Activated T-cell treated with anti-CD3 and anti-CD28 coated beads, Interleukin-2, amount 50 U/mL, for 72 hours (primary cell): ENCODE measurements at places on chromosomes 11 and 22. TPM values are rescaled to one million over a fixed set of nuclear protein-coding genes. Genes with fewer than 3 reads are reported as not detected.

DNA sequence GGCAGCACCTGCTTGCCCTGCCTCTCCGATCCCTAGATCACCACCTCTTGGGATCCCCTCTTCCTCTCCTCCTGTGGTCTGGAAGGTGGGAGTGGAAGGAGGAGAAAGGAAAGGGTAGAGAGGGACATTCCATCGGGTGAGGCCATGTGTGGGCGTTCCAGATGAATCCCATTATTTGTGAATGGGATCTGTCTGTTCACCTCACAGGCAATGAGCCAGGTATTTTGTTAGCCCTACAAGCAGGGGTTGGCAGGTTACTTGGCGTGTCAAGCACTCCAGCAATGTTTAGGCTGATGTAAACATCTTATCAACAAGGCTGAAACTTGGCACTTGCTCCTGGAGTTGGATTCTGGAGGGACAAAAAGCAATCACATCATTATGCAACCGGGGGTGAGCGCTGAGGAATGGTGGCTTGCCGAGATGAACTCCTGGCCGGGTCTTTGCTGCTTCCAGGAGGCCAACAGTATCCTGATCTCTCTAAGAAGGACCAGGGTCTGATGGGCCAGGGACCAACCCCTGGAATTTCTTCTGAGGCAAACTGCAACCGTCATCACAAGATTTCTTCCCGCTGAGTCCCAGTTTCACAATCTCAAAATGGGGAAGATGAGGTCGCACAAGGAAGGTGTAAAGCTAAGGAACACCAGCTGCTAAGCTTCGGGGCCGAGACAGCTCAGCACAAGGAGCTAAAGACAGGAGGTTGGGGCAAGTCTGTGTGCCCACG lies 7.8 kb downstream of the ADAMTS8 start:
- H3K27me3 ChIP-seq = peaks cover 21% of the 10 kb centered on the region
- H3K27ac ChIP-seq = no peak overlapping the region
- DNase-seq = no peak
- H3K36me3 ChIP-seq = no peaks in the 10 kb centered on the region
- no peaks in the 10 kb centered on the region for H3K4me1 ChIP-seq

GRCh38 chr22:39932918-39933649 lies 27.1 kb upstream of the TMA7B start:
- peaks cover 55% of the 10 kb centered on the region for H3K4me1 ChIP-seq
- peak overlapping the region; percentile 92 for H3K27ac ChIP-seq
- DNase-seq = peak; percentile 78
- no peaks in the 10 kb centered on the region for H3K36me3 ChIP-seq

GRCh38 chr11:25702417-25702816 lies 629.5 kb upstream of the ANO3 start:
- no peaks in the 10 kb centered on the region for H3K27me3 ChIP-seq
- H3K27ac ChIP-seq = no peak overlapping the region
- DNase-seq = no peak
- no peaks in the 10 kb centered on the region for H3K4me1 ChIP-seq
- no peaks in the 10 kb centered on the region for H3K36me3 ChIP-seq
- no peak overlapping the region for H3K4me3 ChIP-seq

DNA sequence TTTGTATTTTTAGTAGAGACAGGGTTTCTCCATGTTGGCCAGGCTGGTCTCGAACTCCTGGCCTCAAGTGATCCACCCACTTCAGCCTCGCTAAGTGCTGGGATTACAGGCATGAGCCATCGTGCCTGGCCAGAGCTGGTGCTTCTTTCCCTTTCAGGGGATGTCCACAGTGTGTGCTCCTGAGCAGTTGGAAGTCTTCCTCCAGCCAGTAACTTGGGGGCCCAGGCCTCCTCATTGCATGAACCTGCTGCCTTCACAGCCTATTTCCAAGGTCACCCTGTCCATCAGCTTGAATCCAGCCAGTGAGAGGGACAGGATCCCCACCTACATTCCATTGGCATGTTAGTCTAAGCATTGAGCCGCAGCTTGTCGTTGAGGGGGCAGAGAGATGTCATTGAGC lies 12.5 kb downstream of the RTL6 start:
- H3K27ac ChIP-seq = no peak overlapping the region
- H3K4me1 ChIP-seq = peaks cover 7% of the 10 kb centered on the region
- no peak overlapping the region for H3K4me3 ChIP-seq
- H3K36me3 ChIP-seq = no peaks in the 10 kb centered on the region

GRCh38 chr11:102831489-102832440 lies 11.6 kb downstream of the MMP3 start:
- no peaks in the 10 kb centered on the region for H3K4me1 ChIP-seq
- H3K27ac ChIP-seq = no peak overlapping the region
- peaks cover 5% of the 10 kb centered on the region for H3K27me3 ChIP-seq
- H3K36me3 ChIP-seq = no peaks in the 10 kb centered on the region

GRCh38 chr22:38925571-38926041 lies 31.8 kb upstream of the APOBEC3A start:
- no peak overlapping the region for H3K4me3 ChIP-seq
- H3K27ac ChIP-seq = no peak overlapping the region
- DNase-seq = no peak
- peaks cover 64% of the 10 kb centered on the region for H3K27me3 ChIP-seq
- no peaks in the 10 kb centered on the region for H3K36me3 ChIP-seq
- peaks cover 18% of the 10 kb centered on the region for H3K4me1 ChIP-seq

Gene GAB4
- not detected for total RNA-seq

Gene CNGA4
- 0.46 TPM for total RNA-seq

Gene GUCY1A2
- total RNA-seq = not detected
